ENCODE measurements at places on chromosomes 13 and 19. TPM values are rescaled to one million over a fixed set of nuclear protein-coding genes. Genes with fewer than 3 reads are reported as not detected.

Gene SLC10A2
- total RNA-seq: not detected

Gene FOXA3
- total RNA-seq: 0.60 TPM

Gene CPB2
- not detected for total RNA-seq

Gene ZNF229
- 0.25 TPM for total RNA-seq

Gene KLK2
- total RNA-seq: 0.44 TPM

Gene CYP2A7
- total RNA-seq: not detected

Gene SCEL
- not detected for total RNA-seq

Gene CFAP97D2
- not detected for total RNA-seq

Gene RNF17
- total RNA-seq: not detected

Gene PTH2
- not detected for total RNA-seq

Gene ATXN8OS
- total RNA-seq: not detected

Gene URAD
- not detected for total RNA-seq

Gene KLK15
- not detected for total RNA-seq

Gene TPGS1
- total RNA-seq: 13.6 TPM

Gene SOX1
- total RNA-seq: not detected

Gene PRKACA
- total RNA-seq: 75.4 TPM

Measured in activated T-helper 2 cell treated with anti-CD3 and anti-CD28 coated beads, Interferon-gamma antibody, Interleukin-2, Interleukin-4, amounts not matched to agents 10 μg/mL and 5 μg/mL and 100 μg/mL, durations not matched to agents 14 hours and 24 hours and 36 hours (primary cell).